COLO829 (cell line): ENCODE measurements at places on chromosomes 5 and 9.

DNA sequence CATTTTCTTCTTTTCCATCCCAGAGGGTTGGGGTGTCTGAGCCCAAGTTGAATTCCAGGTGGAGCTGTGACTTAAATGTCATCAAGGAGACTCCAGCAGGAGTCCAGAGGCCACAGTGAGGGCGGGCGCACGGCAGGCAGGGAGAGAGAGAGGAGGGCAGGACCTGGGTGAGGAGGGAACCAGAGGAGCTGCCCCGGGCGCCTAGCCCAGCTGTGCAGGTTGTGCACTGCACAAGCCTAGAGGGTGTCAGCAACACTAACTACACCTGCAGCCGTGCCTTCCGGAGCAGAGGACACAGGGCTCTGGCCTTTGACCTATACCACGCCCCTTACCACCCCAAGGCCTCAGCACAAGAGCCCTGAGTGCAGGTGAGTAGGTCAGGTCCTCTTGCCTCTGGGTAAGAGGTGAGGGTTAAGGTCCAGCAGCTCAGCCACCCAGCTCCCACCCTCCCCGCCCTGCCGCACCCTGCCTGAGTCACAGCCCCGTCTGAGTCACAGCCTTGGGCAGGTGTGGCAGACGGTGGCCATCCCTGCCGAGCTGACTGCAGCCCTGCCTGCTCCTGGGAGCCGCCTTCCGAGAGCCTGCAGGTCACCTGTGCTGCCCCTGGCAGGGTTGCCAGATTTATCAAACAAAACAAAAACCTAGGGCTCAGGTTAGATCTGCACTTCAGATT lies 6.4 kb upstream of the AGPAT2 start:
- no peak for DNase-seq

DNA sequence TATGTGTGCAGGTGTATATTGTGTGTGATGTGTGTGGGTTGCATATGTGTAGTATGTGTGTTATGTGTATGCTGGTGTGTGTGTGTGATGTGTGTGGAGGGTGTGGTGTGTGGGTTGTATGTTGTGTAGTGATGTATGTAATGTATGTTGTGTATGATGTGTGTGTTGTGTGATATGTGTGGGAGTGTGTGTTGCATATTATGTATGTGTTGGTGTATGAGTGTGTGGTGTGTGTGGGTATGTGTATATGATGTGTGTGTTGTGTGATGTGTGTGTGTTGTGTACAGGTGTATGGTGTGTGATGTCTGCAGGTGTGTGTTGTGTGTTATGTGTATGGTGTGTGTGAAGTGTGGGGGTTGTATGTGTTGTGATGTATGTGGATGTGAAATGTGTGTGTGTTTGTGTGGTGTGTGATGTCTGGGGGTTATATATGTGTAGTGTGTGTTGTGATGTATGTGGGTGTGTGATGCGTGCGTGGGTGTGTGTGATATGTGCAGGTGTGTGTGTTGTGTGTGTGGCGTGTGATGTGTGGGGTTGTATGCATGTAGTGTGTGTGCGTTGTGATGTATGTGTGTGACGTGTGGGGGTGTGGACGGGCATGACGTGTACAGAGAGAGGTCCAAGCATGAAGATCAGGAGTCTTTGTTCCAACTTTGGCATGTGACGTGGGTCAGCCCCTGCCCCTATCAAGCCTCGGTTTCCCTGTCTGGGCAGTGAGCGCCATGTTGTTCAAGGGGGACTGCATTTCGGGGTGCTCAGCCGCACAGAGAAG lies 8.5 kb upstream of the CRB2 start:
- no peak for DNase-seq

GRCh38 chr5:154644745-154645411 lies 110.3 kb upstream of the LARP1 start:
- DNase-seq, result no peak

DNA sequence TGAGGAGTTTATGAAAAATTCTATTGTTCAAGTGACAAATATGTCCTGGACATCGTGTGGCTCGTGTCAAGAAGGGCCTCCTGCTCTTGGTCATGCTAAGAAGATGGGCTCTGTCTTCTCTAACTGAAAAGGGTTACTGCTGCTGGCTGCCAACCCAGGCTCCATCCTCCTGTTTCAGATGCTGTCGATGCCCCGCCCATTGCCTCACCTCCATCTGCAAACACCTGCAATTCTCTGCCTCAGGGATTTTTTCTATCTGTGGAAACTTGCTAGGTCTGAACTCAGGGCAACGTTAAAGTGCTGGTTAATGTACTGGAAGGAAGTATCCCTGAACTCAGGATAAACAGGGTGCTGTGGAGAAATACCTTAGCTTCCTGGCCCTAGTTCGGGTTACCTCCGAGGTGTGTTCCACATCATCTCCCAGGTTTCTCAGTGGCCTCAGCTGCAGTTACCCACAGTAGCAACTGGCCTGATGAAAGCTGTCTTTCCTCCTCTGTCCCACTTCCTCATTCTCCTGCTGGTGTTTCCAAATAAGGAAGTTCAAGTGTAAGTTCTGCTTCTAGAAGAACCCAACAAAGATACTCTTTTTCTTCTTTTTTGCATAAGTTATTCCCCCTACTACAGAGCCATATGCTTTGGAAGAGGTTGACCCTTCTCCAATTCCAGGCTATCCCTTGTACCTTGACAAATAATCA lies 151.7 kb upstream of the SMIM23 start:
- DNase-seq, result no peak

DNA sequence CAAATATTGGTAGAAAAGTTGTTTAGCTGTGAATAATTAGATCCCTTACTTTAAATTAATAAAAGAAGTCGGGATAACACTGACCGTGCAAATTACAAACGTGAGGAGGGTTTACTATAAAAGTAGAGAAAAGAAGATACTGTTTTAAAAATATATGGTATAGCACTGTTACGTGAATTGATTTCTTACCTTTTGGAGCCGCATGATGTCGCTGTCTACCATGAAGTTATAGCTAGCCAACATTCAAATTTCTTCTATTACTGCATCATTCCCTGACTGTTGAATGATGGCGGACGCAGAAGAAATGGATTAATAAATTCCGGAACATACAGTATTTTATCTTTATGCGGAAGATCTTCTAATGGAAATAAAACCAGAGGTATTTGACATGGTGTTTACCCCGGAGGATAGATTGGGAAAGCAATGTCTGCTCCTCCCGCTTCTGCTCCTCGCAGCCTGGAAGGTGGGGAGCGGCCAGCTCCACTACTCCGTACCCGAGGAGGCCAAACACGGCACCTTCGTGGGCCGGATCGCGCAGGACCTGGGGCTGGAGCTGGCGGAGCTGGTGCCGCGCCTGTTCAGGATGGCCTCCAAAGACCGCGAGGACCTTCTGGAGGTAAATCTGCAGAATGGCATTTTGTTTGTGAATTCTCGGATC lies at the start of gene PCDHA6:
Gene PCDHA6, plus strand, starts transcription at position 257 of the 658 bp plus-strand sequence. Its CDS starts 132 bp downstream, at position 389.
- no peak for DNase-seq
